Epithelial cell of proximal tubule (primary cell): ENCODE measurements at places on chromosomes 12 and 14. TPM values are rescaled to one million over a fixed set of nuclear protein-coding genes. Genes with fewer than 3 reads are reported as not detected.

DNA sequence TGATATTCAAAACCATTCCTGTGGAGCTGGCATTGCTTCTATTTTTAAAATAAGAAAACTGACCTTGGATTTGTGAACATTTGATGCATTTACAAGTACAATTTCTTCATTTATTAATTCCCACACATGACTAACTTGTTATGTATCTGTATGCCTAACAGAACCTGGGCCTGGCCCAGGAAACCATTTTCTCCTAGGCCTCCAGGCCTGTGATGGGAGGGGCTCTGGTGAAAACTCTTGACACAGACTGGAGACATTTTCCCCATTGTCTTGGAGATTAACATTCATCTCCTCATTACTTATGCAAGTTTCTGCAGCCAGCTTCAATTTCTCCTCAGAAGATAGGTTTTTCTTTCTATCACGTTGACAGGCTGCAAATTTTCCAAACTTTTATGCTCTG, 42.0 kb downstream of the GLIPR1L2 start:
- DNase-seq, result no peak

Gene CPNE6
- total RNA-seq, result not detected in 2 replicates

DNA sequence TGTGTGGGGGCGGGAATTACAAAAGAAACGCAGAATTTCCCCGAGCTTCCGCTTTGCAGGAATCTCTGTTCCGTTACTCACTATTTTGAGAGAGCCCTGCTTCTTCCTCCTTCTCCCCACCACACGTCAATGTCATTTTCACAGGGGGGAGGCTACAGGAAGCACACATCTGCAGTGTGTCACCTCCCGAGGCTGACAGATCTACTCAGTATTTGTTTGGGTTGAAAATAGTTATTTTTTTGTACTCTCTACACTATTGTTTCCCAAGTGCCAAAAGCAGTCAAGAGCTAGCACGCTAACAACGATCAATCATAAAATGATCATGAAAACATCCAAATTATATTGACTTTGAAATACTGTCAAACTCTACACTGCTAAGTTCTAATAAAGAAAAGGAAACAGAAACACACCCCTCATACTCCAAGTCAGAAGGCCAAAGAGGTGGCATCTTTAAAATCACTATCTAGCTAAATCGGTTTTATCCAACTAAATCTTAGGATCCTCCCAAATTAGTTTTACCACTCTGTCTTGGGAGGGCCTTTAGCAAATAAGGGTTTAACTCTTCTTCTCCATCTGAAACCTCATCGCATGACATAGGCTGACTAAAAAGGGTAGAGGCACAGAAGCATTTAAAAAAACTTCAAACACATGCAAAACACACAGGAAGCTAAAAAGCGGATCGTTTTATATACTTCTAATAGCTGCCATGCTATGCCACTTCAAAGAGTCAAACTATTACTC, 51.8 kb downstream of the FOXN3 start:
- DNase-seq, result no peak

- no peak for DNase-seq
Measured at GRCh38 chr14:33463731-33464130, 487.1 kb downstream of the EGLN3 start.
